ENCODE measurements at places on chromosomes 2 and 18.

DNA sequence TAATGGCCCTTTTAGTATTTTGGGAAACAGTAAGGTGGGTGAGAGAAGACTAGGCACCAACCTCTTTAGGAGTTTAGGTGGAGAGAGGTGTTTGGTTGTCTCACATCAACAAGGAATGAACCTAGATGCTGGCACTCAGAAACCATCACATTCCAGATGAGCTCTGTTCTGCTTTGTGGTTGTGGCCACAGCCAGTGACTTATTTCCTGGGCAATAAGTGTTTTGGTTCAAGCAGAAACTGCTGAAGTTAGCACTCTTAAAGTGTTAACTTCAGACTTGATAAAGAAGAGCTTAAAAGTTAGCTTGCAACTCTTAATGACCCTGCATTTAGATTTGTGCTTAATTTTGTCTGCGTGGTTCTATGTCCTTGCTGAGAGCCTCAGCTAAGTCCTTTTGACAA lies 929.2 kb downstream of the SLC4A3 start:
- no peak for DNase-seq

- DNase-seq, result no peak
Observed at GRCh38 chr2:47595687-47596086, 187.3 kb upstream of the MSH6 start.

- DNase-seq, result no peak
Observed at GRCh38 chr2:68385907-68386287, 20.8 kb downstream of the PLEK start.

GRCh38 chr2:64063924-64064331 lies 44.7 kb upstream of the VPS54 start:
- DNase-seq, result no peak

- DNase-seq, result no peak
Observed at GRCh38 chr2:74893332-74893731, 59.4 kb downstream of the HK2 start.

DNA sequence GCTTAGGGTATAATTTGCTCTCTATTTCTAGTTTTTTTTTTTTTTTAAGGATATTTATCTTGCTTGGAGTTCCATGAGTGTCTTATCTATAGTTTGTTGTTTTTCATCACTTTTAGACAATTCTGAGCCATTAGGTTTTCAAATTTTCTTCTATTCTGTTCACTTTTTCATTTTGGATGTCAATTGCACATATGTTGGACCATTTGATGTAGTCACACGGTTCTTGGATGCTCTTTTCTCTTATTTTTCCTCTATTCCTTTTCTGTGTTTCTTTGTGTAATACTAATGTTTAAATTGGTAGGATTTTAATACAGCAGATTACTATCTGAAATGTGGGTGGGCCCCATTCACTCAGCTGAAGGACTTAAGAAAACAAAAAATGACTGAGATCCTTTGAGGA lies 292.6 kb downstream of the CALCRL start:
- DNase-seq, result no peak

DNA sequence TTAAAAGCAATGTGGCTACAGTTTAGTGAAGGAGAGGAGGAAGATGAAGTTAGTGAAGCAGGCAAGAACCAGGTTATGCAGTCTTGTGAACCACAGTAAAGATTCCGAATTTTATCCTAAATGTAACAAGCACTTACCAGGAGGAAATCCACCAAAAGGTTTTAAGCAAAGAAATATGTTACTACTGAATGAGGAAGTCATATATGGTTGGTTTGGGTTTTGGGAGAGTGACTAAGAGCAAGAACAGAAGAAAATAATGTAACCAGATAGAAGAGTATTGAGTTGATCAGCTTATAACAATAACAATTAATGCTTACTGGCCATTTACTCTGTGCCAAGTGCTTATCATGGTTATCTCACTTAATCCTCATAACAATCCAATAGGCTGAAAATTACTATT lies 1.9 kb downstream of the USP37 start:
- DNase-seq, result no peak

- no peak for DNase-seq
Observed at GRCh38 chr18:46298511-46298910, 194.3 kb downstream of the HAUS1 start.

DNA sequence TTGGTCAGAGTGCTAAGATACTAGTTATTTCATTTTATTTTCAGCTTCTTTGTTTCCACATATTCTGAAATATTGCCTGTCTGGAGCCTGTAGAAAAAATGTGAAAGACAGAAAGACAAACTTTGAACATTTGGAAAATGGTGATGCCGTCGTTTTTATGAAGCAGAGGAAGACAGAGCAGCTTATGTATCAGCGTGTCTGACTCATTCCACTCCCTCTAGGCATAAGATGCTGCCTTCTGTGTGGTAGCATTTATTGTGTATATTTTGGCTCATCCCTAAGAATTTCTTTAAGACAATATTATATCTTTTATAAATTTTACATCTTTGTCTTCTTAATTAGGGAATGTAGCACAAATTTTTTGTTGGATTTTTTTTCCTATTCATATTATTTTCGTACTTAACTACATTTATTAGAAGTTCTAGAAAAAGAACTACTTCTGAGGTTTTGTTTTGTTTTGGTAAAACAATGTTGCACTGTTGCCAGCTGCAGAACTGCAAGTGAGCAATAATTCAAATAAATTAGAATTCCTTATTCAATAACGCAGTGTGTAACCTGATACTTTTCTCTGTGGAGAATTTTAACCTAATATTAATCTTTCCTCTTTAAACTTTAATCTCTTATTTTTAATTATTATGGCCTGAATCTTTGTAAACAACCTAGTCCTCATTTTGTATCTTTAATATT lies 300.4 kb downstream of the ZNF407 start:
- DNase-seq, result no peak

GRCh38 chr2:221001381-221001801 lies 570.7 kb downstream of the EPHA4 start:
- no peak for DNase-seq

- DNase-seq, result no peak
Observed at GRCh38 chr18:12333506-12334290, 25.7 kb downstream of the TUBB6 start.

DNA sequence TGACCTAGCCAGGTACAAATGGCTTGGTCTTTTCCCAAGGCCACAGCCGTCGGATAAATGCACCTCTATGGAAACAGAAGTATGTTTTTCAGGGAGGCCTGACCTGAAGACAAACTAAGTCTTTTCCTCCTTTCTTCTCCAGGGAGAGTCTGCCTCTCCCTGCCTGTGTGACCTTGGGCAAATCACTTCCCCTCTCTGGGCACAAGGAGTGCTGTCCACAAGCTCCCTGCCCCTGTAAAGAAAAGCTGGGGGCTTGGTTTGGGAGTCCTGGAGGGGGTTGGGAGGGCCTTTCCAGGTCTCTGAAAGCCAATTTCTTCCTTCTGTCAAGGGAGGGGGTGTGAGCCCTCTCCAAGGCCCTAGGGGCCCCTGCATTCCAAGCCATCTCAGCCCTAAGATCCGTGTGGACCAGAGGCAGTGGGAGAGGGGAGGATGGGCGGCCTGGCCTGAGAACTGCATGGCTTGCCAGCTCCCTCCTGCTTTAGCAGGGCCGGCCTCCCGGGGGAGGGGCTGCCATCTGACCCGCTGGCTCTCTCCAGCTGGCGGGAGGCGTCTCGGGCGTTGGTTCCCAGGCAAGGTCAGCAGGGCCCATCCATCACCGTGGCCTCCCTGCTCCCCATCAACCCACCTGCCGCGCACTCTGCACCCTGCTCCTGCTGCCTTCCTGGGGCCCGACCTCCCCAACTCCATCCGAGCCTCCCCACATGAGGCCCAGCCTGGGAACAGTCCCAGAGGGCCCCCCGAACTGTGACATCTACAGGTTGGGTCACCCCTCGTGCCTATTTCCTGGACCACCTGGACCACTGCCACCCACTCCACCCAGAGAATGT lies 61.4 kb downstream of the SMAD7 start:
- no peak for DNase-seq

DNA sequence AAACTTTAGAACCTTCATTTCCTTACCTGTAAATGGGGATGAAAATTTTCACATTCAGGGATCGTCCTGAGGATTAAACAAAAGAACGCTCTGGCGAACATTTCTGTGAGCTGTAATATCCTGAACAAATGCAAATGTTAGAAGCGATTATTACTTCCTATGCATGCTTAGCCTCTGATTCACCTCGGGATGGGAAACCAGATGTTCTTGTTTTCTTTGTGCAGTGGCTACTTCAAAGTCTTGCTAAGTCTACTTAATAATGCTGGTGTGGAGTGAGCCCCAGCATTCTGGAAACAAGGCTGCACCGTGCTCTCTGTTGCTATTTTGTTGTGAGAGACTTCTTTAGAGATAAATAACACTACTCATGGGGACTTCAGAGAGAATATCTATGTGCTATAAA lies 119.1 kb upstream of the PELI1 start:
- no peak for DNase-seq

DNA sequence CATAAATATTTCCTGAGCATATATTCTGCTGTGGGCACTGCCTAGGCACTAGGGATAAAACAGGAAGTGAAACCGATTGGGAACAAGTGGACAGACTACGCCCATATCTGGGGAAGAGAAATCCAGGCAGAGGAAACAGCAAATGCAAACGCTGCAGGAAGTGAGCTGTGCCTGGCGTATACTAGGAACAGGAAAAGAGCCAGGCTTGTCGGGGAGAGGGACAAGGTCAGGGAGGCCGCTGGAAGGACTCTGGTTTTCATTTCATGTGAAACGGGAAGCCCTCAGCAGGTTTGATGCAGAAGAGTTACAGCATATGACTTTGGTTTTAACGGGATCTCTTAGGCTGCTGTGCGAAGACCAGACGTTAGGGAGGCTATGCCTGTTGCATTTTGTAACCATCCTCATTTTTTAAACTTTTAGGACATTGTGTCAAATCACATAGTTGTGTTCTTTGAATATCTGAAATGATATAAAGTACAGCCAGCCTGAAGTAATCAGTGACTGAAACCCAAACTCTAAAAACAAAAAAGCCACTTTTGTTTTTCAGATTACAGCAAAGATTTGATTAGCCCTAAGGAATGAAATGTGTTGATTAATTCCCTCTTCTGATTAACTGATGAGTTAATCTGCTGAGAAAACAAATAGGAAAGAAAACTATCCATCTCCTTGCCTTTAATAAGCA lies 110.2 kb upstream of the PIEZO2 start:
- DNase-seq, result peak; percentile 2

GRCh38 chr18:25175558-25176517 lies 176.1 kb downstream of the ZNF521 start:
- DNase-seq, result no peak

DNA sequence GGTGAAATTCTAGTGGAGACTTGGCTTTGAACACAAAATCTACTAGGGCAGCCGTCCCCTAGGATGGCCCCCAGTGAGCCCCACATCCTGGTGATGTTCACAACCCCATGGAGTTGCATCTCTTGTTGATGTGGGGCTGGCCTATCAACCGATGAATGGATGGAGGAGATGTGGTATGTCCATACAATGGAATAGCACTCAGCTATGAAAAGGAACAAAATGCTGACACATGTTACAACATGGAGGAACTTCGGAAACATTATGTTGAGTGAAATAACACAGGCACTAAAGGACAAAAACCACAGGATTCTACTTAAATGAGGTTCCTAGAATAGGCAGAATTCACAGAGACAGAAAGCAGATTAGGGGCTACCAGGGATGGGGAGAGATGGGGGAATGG lies 80.1 kb upstream of the ASAP2 start:
- no peak for DNase-seq

Data from CD4-positive, alpha-beta T cell treated with Interleukin-1 beta for 1 hour (primary cell).